T-cell (primary cell): ENCODE measurements at places on chromosomes 7 and 10.

DNA sequence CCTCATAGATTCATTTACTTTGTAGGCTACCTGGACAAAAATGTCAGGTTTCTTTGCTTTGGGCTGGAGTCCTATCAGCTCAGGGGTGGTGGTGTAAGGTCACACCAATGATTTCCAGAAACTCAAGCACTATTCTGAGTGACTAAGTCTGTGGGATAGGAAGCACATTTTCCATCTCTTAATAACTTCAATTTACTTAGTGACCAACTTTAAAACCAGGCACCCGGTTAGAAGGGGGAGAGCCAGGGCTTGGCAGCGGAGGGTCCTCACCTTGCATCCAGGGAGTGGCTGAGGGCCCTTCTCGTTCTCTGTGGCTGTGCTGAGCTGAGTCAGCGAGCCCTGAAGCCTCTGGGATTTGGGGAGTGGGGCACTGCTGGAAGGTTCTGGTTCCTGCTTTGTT is 6.7 kb downstream of the CHST3 start:
- H3K4me1 ChIP-seq = no peaks in the 10 kb centered on the region
- no peak for DNase-seq
- H3K36me3 ChIP-seq = no peaks in the 10 kb centered on the region
- peaks cover 51% of the 10 kb centered on the region for H3K27me3 ChIP-seq
- H3K27ac ChIP-seq = no peak overlapping the region

- no peaks in the 10 kb centered on the region for H3K4me1 ChIP-seq
- no peak overlapping the region for H3K4me3 ChIP-seq
- DNase-seq = no peak
- H3K27ac ChIP-seq = no peak overlapping the region
Measured at GRCh38 chr10:21080261-21080660, 183.2 kb upstream of the NEBL start.

DNA sequence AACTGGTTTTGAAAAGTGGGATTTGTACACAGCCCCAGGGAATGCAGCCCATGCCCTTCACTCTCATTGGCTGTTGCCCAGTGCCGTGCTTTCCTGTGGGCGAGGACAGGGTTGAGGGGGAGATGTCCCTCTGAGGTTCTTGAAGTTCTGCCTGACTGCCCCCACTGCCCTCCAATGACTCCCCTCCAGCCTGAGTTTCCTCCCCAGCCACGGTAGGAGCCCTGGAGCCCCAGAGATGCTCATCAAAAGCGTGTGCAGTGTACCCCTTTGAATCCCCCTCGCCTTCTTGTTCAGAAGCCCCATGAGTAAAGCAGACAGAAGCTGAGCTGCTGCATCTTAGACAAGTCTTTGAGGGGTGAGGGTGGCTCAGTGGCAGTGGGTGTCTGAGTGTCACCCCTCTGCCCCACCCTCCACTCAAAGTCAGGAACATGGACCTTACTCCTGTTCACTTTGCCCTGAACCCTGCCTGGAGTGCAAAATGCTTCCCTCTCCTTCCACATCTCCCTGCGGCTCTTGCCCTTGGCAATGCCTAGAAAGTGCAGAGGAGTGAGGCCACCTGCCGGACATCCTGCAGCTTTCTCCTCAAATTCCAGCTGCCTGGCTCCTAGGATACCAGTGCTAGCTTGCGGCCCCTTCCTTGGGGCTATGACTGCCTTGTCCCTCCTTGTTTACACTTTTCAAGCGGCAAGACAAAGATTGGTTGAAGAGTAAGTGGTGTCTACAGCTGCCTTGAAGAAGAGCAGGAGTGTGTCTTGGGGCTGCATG is 19.9 kb downstream of the FAM241B start:
- H3K4me1 ChIP-seq = peaks cover 10% of the 10 kb centered on the region
- no peak for DNase-seq
- peaks cover 43% of the 10 kb centered on the region for H3K27me3 ChIP-seq
- no peak overlapping the region for H3K27ac ChIP-seq
- no peak overlapping the region for H3K4me3 ChIP-seq

DNA sequence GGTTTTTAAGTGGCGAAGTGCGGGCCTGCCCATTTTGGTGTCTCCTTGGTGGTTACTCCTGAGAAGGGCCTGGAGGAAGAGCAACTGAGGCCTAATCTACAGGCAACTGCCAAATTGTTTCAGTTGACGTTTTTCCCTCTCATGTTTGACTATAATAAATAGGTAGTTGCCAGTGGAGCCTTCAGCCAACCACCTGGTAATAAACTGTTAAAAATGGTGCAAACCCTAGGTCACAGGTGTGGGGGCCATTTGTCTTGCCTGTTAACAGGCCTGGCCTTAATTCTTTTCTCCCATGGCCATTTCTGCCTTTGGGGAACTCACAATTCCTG is 3.7 kb downstream of the IKZF1 start:
- H3K27ac ChIP-seq = peak overlapping the region; percentile 87
- H3K36me3 ChIP-seq = peaks cover 14% of the 10 kb centered on the region
- no peaks in the 10 kb centered on the region for H3K27me3 ChIP-seq
- peak overlapping the region; percentile 68 for H3K4me3 ChIP-seq

DNA sequence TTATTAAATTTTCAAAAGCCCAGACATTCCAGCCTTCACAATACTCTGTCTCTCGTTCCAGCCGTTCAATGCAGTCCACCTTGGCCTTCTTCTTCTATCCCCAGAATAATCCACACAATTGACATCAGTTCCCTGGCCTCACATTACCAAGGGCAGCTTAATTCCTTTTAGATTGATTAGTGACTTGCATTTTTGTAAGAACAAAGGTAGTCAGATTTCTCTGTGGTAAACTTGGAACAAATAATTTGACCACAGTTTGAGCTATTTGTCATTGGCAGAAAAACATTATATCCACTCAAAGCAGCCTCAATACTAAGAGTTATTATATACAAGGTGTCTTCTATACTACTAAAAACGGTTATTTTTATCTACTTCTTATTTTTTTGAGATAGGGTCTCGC is 5.1 kb upstream of the CYTH3 start:
- no peak for DNase-seq
- no peak overlapping the region for H3K27ac ChIP-seq
- H3K36me3 ChIP-seq = no peaks in the 10 kb centered on the region

- DNase-seq = no peak
- H3K4me3 ChIP-seq = no peak overlapping the region
- H3K4me1 ChIP-seq = no peaks in the 10 kb centered on the region
- H3K36me3 ChIP-seq = no peaks in the 10 kb centered on the region
Measured at GRCh38 chr10:25405871-25406270, 231.1 kb downstream of the GPR158 start.

DNA sequence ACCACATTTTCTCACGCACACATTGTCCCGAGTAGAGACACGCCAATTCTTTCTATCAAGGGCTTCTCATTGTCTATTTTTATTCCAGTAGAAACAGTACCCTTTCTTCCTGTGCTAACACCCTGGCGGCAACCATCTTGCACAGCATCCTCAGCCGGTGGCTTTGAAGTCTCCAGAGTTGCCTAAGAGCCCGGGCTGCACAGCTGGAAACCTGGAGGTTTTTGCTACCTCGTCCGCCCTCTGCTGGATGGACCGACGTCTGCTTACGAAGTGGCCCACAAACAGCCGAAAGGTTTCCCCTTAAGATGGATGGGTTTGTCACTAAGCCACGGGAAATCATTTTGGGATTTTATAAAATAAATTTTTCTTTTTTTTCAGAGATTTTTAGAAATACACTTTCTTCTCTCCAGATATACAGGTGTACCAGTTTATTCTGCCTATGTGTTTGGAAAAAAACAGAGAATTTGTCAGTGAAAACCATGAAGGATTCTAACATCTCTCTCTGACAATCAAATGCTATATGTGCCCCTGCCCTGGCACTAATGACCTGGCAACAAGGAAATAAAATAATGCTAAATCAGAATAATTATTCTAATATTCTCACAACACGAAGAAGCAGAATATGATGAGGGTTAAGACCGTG is 81.8 kb upstream of the FAM204A start:
- no peaks in the 10 kb centered on the region for H3K36me3 ChIP-seq
- H3K4me1 ChIP-seq = no peaks in the 10 kb centered on the region
- peak; percentile 45 for DNase-seq
- no peaks in the 10 kb centered on the region for H3K27me3 ChIP-seq

- no peaks in the 10 kb centered on the region for H3K27me3 ChIP-seq
- no peak overlapping the region for H3K27ac ChIP-seq
- H3K36me3 ChIP-seq = peaks cover 8% of the 10 kb centered on the region
Measured at GRCh38 chr7:76336094-76336493, 22.7 kb downstream of the YWHAG start.

- H3K36me3 ChIP-seq = no peaks in the 10 kb centered on the region
- no peak overlapping the region for H3K27ac ChIP-seq
- no peaks in the 10 kb centered on the region for H3K27me3 ChIP-seq
- peaks cover 4% of the 10 kb centered on the region for H3K4me1 ChIP-seq
- no peak for DNase-seq
- H3K4me3 ChIP-seq = no peak overlapping the region
Measured at GRCh38 chr7:39644170-39644569, 20.8 kb downstream of the RALA start.

DNA sequence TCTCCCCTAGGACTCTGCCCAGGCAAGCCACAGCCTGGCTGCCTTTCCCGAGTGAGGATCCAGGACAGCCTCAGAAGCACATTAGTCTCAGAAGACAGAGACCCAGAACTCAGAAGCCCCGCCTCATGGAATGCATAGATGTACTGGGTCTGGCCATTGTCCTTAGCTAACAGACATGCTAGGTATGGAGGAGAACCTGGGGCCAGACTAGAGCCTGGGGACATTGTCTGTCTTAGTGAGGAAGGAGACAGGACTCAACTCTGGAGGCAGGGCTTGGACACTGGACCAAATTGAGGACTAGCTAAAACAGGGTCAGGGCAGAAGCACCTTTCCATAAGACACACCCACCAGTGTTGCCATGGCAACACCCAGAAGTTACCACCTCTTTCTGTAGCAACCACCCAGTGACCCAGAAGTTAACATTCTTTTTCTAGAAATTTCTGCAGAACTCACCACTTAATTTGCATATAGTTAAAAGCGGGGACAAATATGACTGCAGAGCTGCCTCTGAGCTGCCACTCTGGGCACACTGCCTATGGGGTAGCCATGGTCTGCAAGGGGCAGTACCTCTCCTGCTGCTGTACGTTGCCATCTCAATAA is 27.5 kb downstream of the TLX1 start:
- no peaks in the 10 kb centered on the region for H3K4me1 ChIP-seq
- no peak overlapping the region for H3K27ac ChIP-seq
- no peak for DNase-seq
- H3K27me3 ChIP-seq = peaks cover 59% of the 10 kb centered on the region
- no peak overlapping the region for H3K4me3 ChIP-seq

DNA sequence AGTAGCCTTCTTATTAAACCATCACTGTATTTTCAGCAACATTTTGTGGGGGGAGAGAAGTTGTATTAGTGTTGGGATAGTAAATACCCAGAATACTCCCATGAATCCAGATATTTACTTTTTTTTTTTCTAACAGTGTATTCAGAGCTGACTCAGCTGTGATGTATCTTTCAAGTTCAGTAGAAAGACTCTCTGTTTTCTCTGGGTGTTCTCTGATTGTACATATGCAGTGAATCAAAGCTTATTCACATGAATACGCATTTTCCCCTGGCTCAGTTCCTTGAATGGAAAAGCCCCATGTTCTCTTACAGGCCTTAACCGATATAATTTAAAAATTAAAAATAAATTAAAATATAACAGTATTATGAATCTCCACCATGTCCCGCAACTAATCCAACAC is 1.3 kb downstream of the TFPI2 start:
- no peak for DNase-seq
- H3K36me3 ChIP-seq = no peaks in the 10 kb centered on the region
- no peak overlapping the region for H3K27ac ChIP-seq
- no peak overlapping the region for H3K4me3 ChIP-seq
- peaks cover 19% of the 10 kb centered on the region for H3K27me3 ChIP-seq

- peaks cover 3% of the 10 kb centered on the region for H3K4me1 ChIP-seq
- no peak overlapping the region for H3K27ac ChIP-seq
- H3K4me3 ChIP-seq = no peak overlapping the region
- DNase-seq = no peak
- no peaks in the 10 kb centered on the region for H3K36me3 ChIP-seq
Measured at GRCh38 chr10:86434656-86435055, 68.1 kb upstream of the GRID1 start.

GRCh38 chr7:73932364-73932763 is 71.4 kb downstream of the TMEM270 start:
- no peaks in the 10 kb centered on the region for H3K27me3 ChIP-seq
- no peaks in the 10 kb centered on the region for H3K36me3 ChIP-seq
- H3K4me1 ChIP-seq = no peaks in the 10 kb centered on the region
- no peak for DNase-seq
- no peak overlapping the region for H3K4me3 ChIP-seq
- no peak overlapping the region for H3K27ac ChIP-seq

GRCh38 chr10:3687510-3688081 is 97.4 kb downstream of the KLF6 start:
- H3K4me3 ChIP-seq = no peak overlapping the region
- no peaks in the 10 kb centered on the region for H3K4me1 ChIP-seq
- no peak for DNase-seq
- no peak overlapping the region for H3K27ac ChIP-seq
- H3K27me3 ChIP-seq = no peaks in the 10 kb centered on the region

GRCh38 chr7:16933296-16934279 is 51.8 kb upstream of the AGR3 start:
- peaks cover 67% of the 10 kb centered on the region for H3K4me1 ChIP-seq
- no peak overlapping the region for H3K4me3 ChIP-seq
- no peaks in the 10 kb centered on the region for H3K27me3 ChIP-seq
- H3K36me3 ChIP-seq = no peaks in the 10 kb centered on the region
- no peak overlapping the region for H3K27ac ChIP-seq

- H3K4me3 ChIP-seq = no peak overlapping the region
- H3K27ac ChIP-seq = no peak overlapping the region
- DNase-seq = peak; percentile 21
- H3K4me1 ChIP-seq = no peaks in the 10 kb centered on the region
- no peaks in the 10 kb centered on the region for H3K27me3 ChIP-seq
- H3K36me3 ChIP-seq = no peaks in the 10 kb centered on the region
Measured at GRCh38 chr7:24812305-24812945, 55.2 kb upstream of the GSDME start.

DNA sequence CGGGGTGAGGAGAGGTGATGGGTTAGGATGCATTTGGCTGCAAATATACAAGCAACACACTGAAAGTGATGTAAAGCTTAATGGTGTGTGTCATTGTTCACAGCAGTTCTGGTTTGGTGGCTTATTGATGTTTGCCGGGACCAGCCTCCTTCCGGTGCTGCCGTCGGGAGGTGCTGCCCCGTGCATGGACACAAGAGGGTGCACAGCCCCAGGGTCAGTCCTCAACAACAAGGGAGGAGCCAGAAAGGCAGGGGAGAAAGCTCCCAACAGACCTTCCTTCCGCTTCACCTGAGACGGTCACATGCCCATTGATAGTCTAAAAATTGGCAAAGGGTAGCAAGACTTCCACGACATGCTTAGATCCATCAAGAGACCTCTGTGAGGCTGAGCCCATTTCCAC is 9.5 kb downstream of the RNF32 start:
- H3K27ac ChIP-seq = no peak overlapping the region
- H3K27me3 ChIP-seq = peaks cover 12% of the 10 kb centered on the region
- no peaks in the 10 kb centered on the region for H3K36me3 ChIP-seq

DNA sequence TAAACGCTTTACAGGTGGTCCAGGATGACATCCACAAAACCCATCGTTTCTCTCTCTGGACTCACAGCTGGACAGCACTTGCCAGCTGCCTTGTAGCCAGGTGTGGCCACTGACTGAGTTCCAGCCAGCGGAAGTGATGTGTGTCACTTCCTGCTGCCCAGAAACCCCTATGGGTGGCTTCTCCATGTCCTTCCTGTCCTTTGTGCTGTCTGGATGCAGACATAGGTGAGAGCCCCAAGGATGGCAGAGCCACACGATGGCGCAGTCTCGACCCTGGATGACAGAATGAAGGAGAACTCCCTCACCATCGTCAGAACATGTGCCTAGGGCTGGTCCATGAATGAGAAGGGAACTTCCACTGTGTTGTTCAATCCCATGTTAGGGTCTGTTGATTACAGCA is 22.1 kb downstream of the NMT2 start:
- peaks cover 21% of the 10 kb centered on the region for H3K4me1 ChIP-seq
- H3K36me3 ChIP-seq = no peaks in the 10 kb centered on the region
- DNase-seq = no peak
- H3K27me3 ChIP-seq = no peaks in the 10 kb centered on the region
- H3K4me3 ChIP-seq = no peak overlapping the region
